ENCODE measurements at places on chromosomes 5 and 9. TPM values are rescaled to one million over a fixed set of nuclear protein-coding genes. Genes with fewer than 3 reads are reported as not detected.

- DNase-seq, result peak; percentile 56
These were observed 18.3 kb downstream of the CMBL start for GRCh38 chr5:10289353-10289752.

- DNase-seq, result no peak
These were observed 18.5 kb downstream of the MRPS27 start for GRCh38 chr5:72301557-72301956.

GRCh38 chr9:76365028-76365427 lies 29.2 kb downstream of the RFK start:
- no peak for DNase-seq

- DNase-seq, result no peak
These were observed 27.1 kb upstream of the FAM240B start for GRCh38 chr9:38747067-38747466.

DNA sequence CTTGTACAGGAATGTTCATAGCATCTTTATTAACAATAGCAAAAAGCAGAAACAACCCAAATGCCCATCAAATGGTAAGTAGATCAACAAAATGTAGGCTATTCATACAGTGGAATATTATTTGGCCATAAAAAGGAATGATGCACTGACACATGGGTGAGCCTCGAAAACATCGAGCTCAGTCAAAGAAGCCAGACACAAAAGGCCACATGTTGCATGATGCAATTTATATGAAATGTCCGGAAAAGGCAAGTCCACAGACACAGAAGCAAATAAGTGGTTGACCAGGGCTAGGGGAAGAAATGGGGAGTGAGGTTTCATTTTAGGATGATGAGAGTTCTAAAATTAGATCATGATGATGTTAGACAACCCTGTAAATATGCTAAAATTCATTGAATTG lies 16.5 kb upstream of the SLC2A8 start:
- no peak for DNase-seq

DNA sequence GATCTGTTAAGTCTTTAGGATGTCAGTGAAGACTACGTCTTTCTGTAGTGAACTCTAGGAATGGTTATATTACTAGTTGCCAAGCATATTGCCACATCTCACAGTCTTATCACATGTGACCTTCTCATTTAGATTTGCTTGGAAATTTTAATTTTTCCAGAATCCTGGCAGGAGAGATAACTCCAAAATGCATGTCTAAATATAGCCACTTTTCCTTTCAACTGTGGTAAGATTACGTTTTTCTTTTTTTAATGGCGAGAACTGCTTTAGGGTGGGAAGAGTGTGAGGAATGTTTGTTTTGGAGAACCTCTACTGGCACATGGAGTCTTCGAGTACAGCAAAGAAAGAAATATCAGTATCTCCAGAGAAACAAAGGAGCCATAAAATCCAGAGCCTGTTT lies 91.7 kb upstream of the ADAMTSL1 start:
- DNase-seq, result no peak

DNA sequence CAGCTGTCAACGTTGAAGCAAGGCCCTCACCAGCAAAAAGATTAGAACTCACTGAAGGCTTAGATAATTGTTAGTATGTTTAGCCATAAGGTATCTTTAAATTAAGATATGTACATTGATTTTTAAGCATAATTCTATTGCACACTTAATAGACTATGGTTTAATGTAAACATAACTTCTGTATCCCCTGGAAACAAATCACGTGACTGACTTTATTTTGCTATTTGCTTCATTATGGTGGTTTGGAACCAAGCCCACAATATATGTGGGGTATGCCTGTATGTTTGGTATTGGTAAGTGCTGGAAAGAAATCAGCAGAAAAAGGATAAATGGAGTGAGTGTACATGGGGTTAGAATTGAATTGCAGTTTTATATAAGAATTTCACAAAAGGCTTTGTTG lies 111.9 kb downstream of the NMUR2 start:
- no peak for DNase-seq

DNA sequence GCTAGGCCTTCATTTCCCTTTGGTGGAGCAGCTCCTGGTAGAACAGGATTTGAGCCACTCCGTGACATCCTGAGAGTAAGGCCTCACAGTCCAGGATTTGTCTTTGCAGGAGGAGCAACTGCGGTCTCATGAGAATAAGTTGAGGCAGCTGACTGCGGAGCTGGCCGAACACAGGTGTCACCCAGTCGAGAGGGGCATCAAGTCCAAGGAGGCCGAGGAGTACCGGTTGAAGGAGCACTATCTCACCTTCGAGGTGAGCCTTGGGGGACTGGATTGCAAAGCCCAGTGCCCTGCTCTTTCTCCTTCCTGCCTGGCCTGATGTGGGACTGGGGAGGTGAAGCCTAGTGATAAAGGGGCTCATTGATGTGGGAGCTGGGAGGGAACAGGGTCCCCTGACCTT lies 44.3 kb downstream of the PSD2 start:
- DNase-seq, result peak; percentile 28

- no peak for DNase-seq
These were observed 49.6 kb upstream of the CCL21 start for GRCh38 chr9:34759432-34760134.

DNA sequence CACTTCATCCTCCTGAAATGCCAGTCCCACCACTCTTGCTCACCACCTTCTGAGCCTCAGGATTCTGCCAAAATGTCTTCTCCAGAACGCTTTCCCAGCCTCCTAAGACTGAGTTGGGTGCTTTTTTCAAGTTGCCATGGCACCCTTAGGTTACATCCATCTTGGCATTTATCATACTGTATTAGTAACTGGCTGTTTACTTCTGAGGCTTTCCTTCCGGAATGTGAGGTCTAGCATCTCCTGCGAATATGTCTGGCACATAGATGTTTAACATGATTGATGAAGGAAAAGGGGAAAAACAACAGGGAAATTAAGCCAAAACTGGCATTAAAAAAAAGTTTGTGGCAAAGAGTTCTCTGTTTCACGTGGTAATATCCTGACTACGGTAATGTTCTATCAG lies 24.9 kb downstream of the RNF130 start:
- no peak for DNase-seq

The HTR4 gene
- not detected for total RNA-seq

The GPRIN1 gene
- 0.81 TPM for total RNA-seq

The KIF12 gene
- total RNA-seq, result not detected

The NIPAL4 gene
- 0.55 TPM for total RNA-seq

The SAPCD2 gene
- 0.26 TPM for total RNA-seq

The KIF24 gene
- total RNA-seq, result 0.78 TPM

The ARHGEF39 gene
- 1.7 TPM for total RNA-seq

The BHMT2 gene
- total RNA-seq, result 16.3 TPM

Data from aorta (tissue), 5 donors.